ENCODE measurements at places on chromosomes 11 and 22. TPM values are rescaled to one million over a fixed set of nuclear protein-coding genes. Genes with fewer than 3 reads are reported as not detected.
A peak's percentile ranks its signal among the peaks of the same experiment; 100 is the strongest.

- DNase-seq, result peak; percentile 91
These were observed at the start of gene NLRX1 for GRCh38 chr11:119168471-119169281. TSS of gene NLRX1 (plus strand) at chr11:119168725. CDS start at chr11:119171404, 2,679 bp downstream.

GRCh38 chr11:70672991-70673653, 274.8 kb downstream of the CTTN start:
- DNase-seq, result no peak

Gene METTL15
- polyA plus RNA-seq, result 5.3 TPM

DNA sequence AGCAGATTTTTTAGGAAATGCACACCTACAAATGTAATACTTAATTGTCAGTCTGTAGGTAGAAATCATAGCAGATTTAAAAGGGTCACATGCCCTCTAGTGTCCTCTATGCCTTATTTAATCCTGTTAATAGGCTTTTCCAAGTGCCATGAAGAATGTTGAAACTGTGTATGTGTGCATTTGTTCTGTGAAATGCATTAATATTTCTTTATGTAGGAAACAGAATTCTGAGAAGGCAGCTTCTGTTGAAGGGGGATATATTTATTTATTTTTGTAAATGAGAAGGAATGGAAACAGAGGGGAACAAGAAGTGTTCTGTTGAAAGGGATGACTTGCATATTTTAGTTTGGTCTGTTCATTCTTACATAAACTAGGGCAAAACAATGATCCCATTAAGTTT, 51.0 kb downstream of the SVIP start:
- DNase-seq, result no peak

- no peak for DNase-seq
These were observed 6.0 kb downstream of the CBX6 start for GRCh38 chr22:38866024-38866398.

DNA sequence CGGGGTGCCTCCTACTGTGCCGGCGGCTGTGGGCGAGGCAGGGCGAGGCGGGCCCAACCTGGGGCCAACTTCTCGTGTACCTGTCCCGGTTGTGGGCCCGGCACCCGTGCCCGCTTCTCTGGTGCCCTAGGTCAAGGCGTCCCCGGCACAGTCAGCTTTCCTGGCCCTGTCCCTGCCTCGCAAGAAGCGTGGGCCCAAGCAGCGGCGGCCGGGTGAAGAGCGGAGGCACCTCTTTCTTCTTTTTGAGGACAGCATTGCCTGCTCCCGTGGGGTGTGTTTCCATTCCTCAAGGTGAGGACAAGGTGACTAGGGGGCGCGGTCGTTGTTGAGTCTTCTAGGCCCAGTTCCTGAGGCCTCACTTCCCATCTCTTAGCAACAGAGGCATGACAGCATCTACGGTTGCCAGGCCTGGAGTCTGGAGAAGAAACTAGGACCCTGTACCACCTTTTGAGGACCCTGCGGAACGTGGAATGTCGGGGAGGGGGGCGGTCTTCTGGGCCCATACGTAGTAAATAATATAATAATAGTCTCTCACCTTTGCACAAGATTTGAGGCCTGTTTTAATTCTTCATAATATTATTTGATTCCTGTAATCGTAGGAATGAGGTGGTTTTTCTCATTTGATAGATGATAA, 418 bp downstream of the ACO2 start:
- no peak for DNase-seq

DNA sequence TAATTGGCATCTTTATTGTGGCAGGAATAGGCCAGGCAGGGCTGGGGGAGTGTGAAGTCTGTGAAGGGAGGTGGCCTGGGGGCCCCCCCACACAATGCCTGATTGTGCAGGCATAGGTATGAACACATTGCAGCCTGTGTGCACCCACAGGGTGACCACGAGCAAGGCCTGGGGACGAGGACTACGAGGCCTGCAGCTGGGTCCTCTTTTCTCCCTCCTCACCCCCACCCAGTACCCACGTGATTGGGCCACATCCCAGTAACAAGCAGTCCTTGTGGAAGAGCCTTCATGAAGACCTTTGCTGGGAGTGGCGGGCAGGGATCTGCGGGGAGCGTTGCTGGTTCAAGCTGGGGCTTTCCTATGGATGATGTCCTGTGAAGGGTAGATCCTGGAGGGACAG, 29.3 kb downstream of the ZBTB16 start:
- no peak for DNase-seq

GRCh38 chr11:10225553-10225952, 68.5 kb downstream of the SBF2 start:
- no peak for DNase-seq

- peak; percentile 29 for DNase-seq
These were observed 443.7 kb downstream of the NTM start for GRCh38 chr11:131814108-131814507.

DNA sequence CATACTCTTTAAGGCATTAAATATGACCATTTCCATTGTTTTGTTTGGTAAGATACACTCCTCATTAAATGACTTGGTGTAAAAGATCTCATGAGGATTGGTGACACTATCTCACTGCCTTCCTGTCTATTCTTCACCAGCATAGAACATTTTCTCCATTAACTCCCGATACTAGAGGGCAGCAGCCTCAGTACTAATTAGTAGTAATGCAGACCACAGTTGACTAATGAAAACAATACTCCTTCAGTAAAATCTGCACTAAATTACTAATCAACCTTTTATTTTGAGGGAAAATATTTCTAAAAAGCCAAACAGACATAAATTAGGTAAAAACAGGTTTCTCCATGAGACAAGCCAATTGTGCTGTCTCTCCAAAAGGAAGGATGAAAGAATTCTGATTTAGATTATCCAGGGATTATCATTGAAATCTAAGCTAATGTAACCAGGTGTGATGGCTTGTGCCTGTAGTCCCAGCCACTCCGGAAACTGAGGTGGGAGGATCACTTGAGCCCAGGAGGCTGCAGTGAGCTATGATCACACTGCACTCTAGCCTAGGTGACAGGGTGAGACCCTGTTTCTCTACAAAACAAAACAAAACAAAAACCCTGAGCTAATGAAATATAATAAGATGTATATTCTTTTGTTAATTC, 9.4 kb downstream of the PGM2L1 start:
- DNase-seq, result no peak

- DNase-seq, result no peak
These were observed 51.1 kb upstream of the MUC15 start for GRCh38 chr11:26623076-26623659.

DNA sequence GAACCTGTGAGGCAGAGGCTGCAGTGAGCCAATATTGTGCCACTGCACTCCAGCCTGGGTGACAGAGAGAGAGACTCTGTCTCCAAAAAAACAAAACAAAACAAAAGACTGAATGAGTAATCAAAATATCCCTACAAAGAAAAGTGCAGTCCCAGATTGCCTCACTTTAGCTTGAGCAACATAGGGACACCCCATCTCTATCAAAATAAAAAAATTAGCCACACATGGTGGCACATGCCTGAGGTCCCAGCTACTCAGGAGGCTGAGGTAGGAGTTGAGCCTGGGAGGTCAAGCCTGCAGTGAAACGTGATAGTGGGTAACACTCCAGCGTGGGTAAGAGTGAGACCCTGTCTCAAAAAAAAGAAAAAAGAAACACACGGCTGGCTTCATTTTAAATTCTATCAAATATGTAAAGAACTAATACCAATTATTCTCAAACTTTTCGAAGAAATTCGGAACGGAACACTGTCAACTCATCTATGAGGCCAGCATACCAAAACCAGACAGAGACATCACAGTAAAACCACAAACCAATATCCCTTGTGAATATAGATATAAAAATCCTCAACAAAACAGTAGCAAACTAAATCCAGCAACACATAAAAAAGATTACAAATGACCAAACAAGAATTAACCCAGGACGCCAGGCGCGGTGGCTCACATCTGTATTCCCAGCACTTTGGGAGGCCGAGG, 12.9 kb downstream of the CHEK2 start:
- DNase-seq, result no peak

GRCh38 chr11:104098132-104098531, 61.7 kb downstream of the DDI1 start:
- DNase-seq, result no peak

Gene UBQLNL
- 0.39 TPM for polyA plus RNA-seq

DNA sequence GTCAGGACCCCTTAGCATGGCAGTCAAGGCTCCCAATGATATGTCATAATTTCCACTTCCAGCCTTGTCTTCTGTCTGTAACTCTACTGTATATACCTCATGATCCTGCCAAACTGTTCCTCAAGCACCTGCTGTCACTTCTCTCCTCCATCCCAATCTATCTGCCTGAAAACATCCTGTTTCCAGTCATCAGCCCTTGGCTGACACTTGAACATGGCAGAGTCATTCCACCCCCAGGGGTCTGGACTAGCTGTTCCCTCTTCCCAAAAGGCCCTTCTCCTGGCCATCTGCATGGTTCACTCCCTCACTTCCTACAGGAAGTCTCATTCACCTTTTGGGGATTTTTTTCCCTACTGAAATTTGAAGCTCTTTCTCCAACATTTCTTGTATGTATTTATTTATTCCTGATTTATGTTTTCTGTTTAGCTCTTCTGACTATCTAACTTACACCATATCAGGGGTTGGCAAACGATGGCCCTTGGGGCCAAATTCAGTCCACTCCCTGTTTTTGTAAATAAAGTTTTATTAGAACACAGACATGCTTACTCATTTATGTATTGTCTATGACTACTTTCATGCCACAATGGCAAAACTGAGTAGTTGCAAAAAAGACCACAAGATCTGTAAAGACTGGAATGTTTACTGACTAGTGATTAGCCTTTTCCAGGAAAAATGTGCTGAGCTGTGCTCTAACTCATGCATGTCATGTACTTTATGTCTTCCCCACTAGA, 278.4 kb downstream of the KIRREL3 start:
- DNase-seq, result no peak

GRCh38 chr11:86805873-86806310, 5.5 kb downstream of the PRSS23 start:
- no peak for DNase-seq

Gene MRGPRX3
- not detected for polyA plus RNA-seq

DNA sequence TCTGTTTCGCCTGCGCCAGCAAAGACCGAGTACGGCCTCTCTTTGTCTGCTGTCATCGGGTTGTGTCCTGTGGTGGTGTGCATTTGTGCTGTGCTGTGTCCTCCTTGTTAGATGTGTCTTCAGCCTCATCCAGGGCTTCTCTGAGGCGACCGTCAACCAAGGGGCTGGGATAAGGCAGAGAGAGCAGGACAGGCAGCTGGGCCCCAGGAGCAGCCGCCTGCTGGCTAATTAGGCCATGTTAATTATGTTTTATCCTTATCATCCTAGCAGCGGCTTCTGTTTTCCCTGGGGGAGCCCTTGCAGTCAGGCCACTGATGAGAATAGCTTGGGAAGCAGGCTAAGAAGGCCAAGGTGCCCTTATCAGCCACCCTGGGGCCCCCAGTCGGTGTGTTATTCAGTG, 40.7 kb upstream of the TTC12 start:
- DNase-seq, result no peak

Gene C22orf39
- 24.8 TPM for polyA plus RNA-seq

DNA sequence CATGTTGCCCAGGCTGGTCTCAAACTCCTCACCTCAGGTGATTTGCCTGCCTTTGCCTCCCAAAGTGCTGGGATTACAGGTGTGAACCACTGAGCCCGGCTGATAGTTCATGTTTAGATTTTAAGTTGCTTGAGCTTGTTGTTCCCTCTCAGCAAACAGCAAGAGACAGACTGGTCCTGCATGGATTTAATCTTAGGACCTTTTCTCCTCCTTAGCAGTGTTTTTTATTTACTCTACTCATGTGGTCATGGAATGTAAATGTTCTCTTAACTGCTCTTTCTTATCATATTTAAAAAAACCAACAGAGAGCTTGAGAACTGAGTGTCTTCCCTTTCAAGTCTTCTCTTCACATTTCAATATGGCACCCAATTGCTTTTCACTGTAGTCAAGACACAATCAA, 22.7 kb upstream of the PRDM10 start:
- DNase-seq, result no peak

GRCh38 chr22:19937616-19938473, 3.7 kb upstream of the COMT start:
- DNase-seq, result no peak

GRCh38 chr22:39494471-39495120, 7.5 kb upstream of the MIEF1 start:
- DNase-seq, result no peak

GRCh38 chr11:86678296-86678695, 5.9 kb upstream of the ME3 start:
- no peak for DNase-seq

- no peak for DNase-seq
These were observed 8.0 kb upstream of the CHST1 start for GRCh38 chr11:45673441-45673840.

DNA sequence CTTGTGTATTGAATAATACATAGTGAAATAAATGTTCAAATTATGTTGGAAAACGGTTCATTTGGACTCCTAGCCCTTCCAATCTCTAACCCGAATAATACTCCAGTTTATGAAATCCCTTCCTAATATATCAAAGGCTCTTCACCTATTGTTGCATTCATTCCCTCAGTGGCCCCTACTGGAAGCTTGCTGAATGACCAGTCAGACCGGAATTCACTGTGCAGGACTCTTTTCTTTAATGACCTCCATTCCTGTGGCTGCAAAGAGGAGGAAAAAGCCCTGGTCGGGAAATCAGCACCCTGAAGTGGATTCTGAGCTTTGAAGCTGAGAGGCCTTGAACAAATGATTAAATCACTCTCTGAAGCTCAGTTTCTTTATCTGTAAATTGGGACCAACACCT, 19.1 kb upstream of the RCN1 start:
- peak; percentile 50 for DNase-seq

DNA sequence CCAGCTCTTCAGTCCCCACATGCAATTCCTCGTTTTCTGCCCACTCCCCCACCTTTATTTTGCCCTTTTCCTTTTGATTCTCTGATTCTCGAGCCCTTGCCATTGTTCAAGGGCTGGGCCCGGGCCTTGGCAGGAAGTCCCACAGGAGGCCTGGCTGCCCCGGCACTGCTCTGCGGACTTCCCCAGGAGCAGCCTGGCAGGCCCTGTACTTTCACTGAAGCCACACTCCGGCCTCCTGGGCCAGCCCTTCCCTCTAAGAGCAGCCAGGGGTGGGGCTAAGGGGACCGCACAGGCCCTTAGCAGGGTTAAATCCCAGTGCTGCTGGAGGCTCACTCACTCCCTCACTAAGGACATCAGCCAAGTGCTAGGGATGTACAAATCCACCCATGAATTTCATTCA, 4.1 kb downstream of the LRRC32 start:
- DNase-seq, result peak; percentile 46

GRCh38 chr22:46295277-46295971, 1.2 kb upstream of the GTSE1 start:
- no peak for DNase-seq

DNA sequence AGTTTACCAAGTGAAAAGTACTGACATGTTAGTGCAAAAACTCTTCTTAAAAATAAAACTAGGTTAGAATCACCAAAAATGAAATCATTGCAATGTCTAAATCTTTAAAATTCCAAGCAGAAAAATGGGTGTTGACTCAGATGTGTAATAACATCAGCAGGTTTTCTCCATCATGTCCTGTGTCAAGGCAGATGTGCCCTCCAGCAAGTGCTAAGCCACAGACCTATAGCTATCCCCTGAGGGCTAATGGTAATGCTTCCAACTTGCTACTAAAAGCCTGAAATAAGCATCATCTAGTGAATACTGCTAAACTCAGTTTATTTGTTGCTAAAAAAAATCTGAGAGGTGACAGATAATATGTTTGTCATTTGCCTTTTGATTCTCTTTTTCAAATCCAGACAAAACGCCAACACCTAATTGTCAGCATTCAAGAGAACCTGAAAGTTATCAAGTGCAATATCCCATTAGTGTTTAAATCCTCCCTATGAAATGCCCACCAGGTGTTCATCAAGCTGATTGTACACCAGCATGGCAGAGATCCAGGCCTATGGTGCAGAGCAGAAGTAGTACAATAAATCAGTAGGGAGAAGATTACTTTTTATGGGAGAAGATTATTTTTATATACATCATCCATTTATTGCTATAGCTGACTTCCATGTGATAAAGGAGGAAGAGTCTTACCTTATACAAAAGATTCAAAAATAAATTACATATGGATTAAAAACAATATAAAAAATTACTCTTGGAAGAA, 55.1 kb upstream of the SYT9 start:
- DNase-seq, result no peak
